Upper lobe of left lung (tissue), 6 donors: ENCODE measurements at places on chromosomes 3 and 15. TPM values are rescaled to one million over a fixed set of nuclear protein-coding genes. Genes with fewer than 3 reads are reported as not detected.

DNA sequence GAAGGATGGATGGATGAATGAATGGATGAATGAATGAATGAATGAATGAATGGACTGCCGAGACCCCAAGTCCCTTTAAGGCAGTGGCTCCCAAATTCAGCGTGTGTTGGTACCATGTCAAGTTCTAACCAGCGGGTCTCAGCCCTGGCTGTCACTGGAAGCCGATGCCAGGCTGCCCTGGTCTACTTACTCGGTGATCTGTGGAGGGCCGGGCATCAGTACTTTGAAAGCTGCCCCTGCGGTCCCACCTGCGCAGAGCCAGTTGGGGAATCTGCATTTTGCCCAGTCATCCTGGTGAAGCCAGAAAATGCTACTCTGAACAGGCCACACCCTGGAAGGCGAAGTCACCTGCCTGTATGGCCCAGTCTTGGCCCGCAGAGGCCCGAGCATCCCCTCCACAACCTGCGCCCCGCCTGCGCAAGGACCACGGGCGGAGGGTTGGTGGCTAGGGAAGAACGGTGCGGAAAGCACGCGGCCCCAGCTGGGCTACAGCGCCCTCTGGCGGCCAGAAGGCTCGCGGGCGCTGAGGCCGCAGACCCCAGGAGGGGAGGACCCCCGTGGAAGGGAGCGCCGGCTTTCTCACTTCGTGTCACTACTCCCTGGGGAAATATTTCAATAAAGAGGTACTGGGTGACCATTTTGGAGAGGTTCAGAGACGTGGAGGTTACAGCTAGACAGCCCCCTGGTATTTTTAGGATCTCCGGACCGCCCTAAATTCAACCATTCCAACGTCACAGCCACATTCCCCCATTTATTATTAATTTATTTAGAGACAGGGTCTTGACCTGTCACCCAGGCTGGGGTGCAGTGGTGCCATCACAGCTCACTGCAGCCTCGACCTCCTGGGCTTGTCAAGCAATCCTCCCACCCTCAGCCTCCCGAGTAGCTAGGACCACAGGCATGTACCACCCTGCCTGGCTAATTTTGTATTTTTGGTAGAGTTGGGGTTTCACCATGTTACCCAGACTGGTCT lies 34.9 kb downstream of the PRKCD start:
- DNase-seq = peak; percentile 48

DNA sequence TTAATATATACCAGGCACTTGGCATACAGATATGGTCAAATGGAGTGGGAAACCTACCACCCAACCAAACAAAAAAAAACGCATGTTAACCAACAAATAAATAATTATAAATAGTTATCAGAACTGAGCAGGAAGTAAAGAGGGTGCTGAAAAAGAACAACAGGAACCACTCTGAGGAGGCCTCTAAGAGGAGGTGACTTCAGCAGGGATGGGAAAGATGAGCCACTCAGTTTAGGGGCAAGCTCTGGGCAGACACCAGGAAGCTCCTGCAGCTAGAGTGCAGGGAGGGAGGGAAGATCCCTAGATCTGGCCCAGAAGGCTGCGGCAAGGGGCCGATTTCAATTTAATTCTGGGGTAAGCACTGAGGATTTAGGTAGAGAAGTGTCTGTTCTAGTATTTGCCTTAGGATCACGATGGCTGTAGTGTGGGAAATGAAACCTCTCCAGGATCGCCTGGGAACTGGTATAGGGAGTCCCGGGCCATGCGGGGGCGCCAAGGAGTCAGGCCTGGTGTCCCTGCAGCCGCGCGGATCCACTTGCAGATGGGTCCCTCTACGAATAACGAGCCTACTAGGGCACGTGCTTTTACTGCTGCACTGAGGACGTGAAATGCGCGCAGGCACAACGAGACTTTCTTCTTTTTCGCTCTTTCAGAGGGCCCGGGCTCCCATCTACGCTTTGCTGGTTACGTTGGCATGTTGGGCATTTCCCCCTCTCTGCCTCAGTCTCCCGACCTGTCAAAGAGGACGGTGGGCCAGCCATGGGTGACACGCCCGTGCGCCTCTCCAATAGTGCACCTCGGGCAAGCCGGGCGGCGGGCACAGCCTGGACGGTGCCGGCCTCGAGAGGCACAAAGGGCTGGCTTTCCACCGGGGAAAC lies 1.5 kb upstream of the LIMD1 start:
- DNase-seq = peak; percentile 99

GRCh38 chr3:24454856-24455255 lies 39.8 kb downstream of the THRB start:
- no peak for DNase-seq

- DNase-seq = peak; percentile 96
Measured at GRCh38 chr3:15332405-15333098, at the start of gene SH3BP5. TSS of gene SH3BP5 (minus strand) at chr3:15332586. CDS start at chr3:15332408, 178 bp downstream.

- no peak for DNase-seq
Measured at GRCh38 chr3:17384567-17385296, 357.7 kb downstream of the TBC1D5 start.

GRCh38 chr3:42802876-42803413 lies 1.3 kb downstream of the HIGD1A start:
- no peak for DNase-seq

GRCh38 chr15:29952225-29952624 lies 130.0 kb upstream of the TJP1 start:
- DNase-seq = no peak

GRCh38 chr3:69116897-69117296 lies 5.5 kb downstream of the LMOD3 start:
- DNase-seq = no peak

GRCh38 chr15:78146425-78147154 lies 2.6 kb upstream of the IDH3A start:
- DNase-seq = no peak

- DNase-seq = no peak
Measured at GRCh38 chr3:44682182-44682896, 30.1 kb upstream of the ZNF502 start.

GRCh38 chr3:116338713-116339112 lies 106.6 kb downstream of the LSAMP start:
- no peak for DNase-seq

SCG3 gene
- 0.40 TPM for total RNA-seq

RBPMS2 gene
- total RNA-seq = 2.1 TPM

IMPG2 gene
- total RNA-seq = not detected

PLA2G4E gene
- total RNA-seq = 0.20 TPM

BOC gene
- total RNA-seq = 4.2 TPM

XCR1 gene
- total RNA-seq = not detected

PLSCR5 gene
- not detected for total RNA-seq
